ENCODE measurements at places on chromosomes 6 and 20. TPM values are rescaled to one million over a fixed set of nuclear protein-coding genes. Genes with fewer than 3 reads are reported as not detected.

HLA-DRB1 gene
- total RNA-seq: not detected

HM13 gene
- total RNA-seq: 60.9 TPM

SYNDIG1 gene
- 0.33 TPM for total RNA-seq

CST4 gene
- 0.22 TPM for total RNA-seq

CASS4 gene
- 0.77 TPM for total RNA-seq

ARFGEF3 gene
- 1.7 TPM for total RNA-seq

SLCO4A1 gene
- 2.0 TPM for total RNA-seq

PSORS1C1 gene
- total RNA-seq: 1.00 TPM

ZNF334 gene
- total RNA-seq: 4.8 TPM

TFAP2A gene
- total RNA-seq: not detected

CLPSL2 gene
- not detected for total RNA-seq

HS3ST5 gene
- 2.0 TPM for total RNA-seq

RSPH9 gene
- total RNA-seq: 1.2 TPM

CPNE5 gene
- under 0.01 TPM for total RNA-seq

OOEP gene
- not detected for total RNA-seq

C20orf144 gene
- total RNA-seq: 0.11 TPM

TPMT gene
- total RNA-seq: 27.4 TPM

LGSN gene
- total RNA-seq: not detected

C20orf204 gene
- 1.2 TPM for total RNA-seq

DNMT3B gene
- 7.4 TPM for total RNA-seq

GSTA2 gene
- total RNA-seq: not detected

ADGRG6 gene
- total RNA-seq: 6.6 TPM

SLC26A8 gene
- total RNA-seq: not detected

APMAP gene
- 122 TPM for total RNA-seq

SIRPD gene
- total RNA-seq: not detected

OPN5 gene
- total RNA-seq: not detected

PPP1R16B gene
- 5.3 TPM for total RNA-seq

SLC12A5 gene
- under 0.01 TPM for total RNA-seq

RNF144B gene
- total RNA-seq: 0.62 TPM

SLC22A7 gene
- total RNA-seq: not detected

SNAP25 gene
- total RNA-seq: 0.44 TPM

RAB44 gene
- total RNA-seq: not detected

HLA-DMB gene
- total RNA-seq: not detected

GJA10 gene
- not detected for total RNA-seq

CD93 gene
- total RNA-seq: 1.00 TPM

DPPA5 gene
- not detected for total RNA-seq

OR2B6 gene
- not detected for total RNA-seq

SYNJ2 gene
- 35.4 TPM for total RNA-seq

ZFP57 gene
- total RNA-seq: 0.11 TPM

STXBP5 gene
- total RNA-seq: 110 TPM

PGC gene
- not detected for total RNA-seq

MCCD1 gene
- total RNA-seq: not detected

IRF4 gene
- total RNA-seq: under 0.01 TPM

HLA-DOA gene
- not detected for total RNA-seq

PLCB1 gene
- 15.2 TPM for total RNA-seq

MATN4 gene
- total RNA-seq: 0.11 TPM
